Omental fat pad (tissue), 4 donors: ENCODE measurements at places on chromosomes 3 and 15. TPM values are rescaled to one million over a fixed set of nuclear protein-coding genes. Genes with fewer than 3 reads are reported as not detected.

EXD1 gene
- not detected for total RNA-seq

RETNLB gene
- not detected for total RNA-seq

C3orf85 gene
- total RNA-seq = not detected

CP gene
- total RNA-seq = 0.95 TPM

SMAD6 gene
- 44.9 TPM for total RNA-seq

ZDHHC23 gene
- 4.8 TPM for total RNA-seq

TIMMDC1 gene
- 40.7 TPM for total RNA-seq

SERINC4 gene
- total RNA-seq = not detected

MYO1E gene
- total RNA-seq = 38.0 TPM

SKOR1 gene
- 1.1 TPM for total RNA-seq

VGLL4 gene
- 54.7 TPM for total RNA-seq

DAZL gene
- total RNA-seq = not detected

HYKK gene
- 3.8 TPM for total RNA-seq

ADAMTS17 gene
- 1.6 TPM for total RNA-seq

CCR3 gene
- total RNA-seq = not detected

ANKRD63 gene
- total RNA-seq = not detected

TUSC7 gene
- not detected for total RNA-seq

DNA sequence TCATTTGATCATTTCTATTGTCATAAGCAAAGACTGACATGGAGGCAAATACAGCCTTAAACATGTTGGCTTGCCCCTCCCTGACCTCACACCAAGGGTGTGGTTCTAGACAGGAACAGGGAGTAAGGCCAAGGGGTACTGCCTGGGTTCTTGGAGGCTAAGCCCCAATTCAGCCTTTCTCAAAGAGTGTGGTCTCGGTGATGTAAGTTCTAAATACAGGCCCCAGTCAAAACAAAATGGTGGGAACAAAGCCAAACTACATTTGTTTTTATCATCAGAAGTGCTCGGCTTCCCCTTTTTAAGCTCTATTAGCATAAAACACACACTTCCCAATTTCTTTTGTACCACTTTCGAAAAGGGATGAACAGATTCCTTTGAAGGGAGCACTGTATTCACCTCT, 129.5 kb downstream of the ATP8B4 start:
- DNase-seq = no peak

- no peak for DNase-seq
Observed at GRCh38 chr3:188231456-188231855, 77.5 kb downstream of the LPP start.

DNA sequence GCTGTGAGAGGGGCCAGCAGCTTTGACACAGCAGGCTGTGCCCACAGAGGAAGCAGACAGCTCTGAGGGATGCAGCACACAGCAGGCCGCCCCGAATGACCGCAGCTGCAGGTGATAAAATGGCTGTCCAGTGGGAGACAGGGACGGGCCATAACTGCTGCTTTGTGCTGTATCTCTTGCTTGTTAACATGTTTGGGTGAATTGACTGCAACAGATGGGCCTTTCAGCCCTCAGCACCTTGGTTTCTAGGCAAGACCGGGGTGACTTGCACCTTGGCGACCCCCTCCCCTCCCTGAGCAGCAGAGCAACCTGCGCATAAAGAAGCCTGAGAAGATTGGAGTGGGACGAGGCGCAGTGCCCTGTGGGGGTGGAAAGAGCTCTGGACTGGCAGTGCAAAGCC, 36.6 kb upstream of the CLK3 start:
- DNase-seq = no peak

DNA sequence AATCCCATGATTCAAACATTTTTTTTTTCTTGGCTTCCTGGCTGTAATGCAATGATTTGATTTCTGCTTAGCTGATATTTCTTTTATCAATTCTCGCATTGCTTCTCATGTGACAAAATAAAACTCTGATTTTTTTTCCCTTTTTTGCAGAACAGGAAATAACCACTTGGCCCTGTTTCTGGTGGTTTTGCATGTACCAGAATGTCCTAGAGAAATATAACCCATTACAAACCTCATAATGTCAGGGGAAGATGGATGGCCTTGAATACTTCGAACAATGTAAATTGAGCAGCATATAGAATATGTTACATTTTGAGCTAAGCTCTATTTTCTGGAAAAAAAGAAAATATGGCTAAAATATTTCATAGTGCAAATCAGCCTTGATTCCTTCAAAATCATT, 275.6 kb downstream of the RAP2B start:
- DNase-seq = no peak

DNA sequence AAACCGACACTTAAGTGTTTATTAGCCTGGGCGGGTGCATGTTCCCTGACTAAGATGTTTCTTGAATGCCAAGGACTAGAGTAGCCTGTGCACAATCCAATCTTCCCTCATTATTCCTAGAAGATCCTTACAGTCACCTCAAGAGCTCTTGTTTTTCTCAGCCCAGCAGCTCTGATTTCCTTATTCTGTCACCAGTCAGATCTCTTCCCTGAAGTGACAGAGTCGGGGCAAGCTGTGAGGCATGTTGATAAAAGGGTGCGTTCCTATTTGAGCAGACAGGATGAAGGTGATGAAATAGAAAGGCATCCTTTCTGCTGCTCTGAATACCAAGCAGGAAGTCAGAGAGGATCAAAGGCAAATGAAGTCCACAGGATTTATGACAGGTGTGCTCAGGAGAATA, 125.6 kb upstream of the MCTP2 start:
- DNase-seq = no peak

DNA sequence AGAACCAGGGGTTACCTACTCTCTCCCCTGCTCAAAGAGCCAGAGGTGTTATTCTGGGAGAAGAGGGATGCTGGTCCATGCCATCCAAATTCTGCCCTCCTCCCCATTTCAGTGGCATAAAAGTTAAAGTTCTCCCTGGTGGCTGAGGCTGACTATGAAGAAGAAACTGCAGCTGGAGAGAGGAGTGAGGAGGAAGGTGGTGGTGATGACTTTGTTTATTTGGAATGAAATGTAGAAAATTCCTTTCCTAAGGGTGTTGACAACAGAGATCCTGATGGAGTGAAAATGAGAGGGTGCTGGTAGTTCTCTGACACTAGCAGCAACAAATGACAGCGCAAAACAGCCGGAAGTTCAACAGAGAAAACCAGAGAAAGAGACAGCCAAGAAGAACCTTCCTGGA, 100.4 kb downstream of the PCCB start:
- no peak for DNase-seq

DNA sequence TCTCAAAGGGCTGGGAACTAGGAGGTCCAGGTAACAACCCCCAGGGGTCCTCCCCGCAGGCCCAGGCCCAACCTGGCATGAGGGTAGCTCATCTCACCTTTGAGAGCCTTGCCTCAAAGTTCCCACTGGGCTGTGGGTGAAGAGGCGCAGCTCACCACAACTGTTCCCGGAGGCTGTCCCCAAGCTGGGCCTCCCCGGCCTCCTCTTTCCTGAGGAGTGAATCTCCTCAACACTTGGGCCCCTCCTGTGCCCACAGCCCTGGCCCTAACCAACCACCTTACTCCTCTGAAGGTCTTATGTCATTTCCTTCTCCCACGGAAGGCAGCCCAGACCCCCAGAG, 27.5 kb upstream of the CORO2B start:
- no peak for DNase-seq

DNA sequence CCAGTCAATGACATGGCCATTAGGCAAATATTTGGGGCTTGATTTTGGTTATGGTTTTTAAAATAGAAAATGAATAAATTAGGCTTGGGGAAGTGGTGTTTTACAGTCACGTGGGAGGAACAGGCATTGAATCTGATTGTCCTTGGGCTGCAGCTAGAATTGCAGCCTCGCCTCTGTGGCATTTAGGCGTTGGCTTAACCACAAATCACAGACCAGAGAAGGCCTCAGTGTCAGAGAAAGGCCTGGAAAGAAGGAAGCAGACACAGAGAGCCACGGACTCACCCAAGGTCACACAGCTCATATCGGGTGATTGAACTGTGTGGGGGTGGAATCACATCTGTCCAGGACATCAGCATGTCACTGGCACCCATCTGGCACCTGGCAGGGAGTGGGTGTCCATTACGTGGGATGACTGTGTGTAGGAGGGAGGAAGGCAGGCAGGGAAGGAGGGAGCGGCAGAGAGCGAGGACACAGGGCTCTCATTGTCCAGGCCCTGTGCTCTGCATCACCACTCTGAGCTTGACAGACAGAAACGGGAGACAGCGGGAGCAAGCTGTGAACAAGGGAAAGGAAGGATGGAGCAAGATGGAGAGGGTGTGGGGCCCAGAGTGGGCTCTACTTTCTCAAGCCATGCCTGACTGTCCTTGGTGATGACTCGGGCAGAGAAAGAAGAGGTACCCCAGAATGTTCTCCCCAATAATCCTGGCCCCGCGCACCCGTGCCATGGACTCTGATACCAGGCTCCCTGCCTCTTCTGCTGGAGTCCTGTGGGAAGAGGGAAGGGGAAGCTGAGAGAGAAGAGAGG, 186.4 kb downstream of the FAM43A start:
- DNase-seq = no peak

GRCh38 chr3:47005212-47006144, 26.0 kb downstream of the NBEAL2 start:
- no peak for DNase-seq

GRCh38 chr3:87766721-87767120, 292.1 kb downstream of the CGGBP1 start:
- DNase-seq = no peak

DNA sequence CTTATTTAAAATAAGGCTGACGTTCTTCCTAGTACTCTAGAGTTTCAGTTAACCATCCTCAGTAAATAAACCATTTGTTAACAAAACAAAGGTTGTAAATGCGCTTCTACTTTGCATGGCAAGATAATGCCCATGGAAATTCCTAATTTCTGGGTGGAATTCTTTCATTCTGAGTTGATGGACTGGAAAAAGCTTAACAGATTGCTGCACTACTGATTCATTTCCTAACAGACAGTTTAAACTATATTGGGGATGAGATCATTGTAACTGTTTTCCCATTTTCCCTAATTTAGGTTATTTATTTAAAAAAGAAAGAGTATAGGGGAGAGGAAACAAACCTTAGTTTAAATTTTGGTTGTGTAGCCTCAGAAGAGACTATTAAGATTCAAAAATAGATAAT, 342.2 kb downstream of the NLGN1 start:
- DNase-seq = no peak

- DNase-seq = no peak
Observed at GRCh38 chr3:30075514-30075913, 530.9 kb upstream of the TGFBR2 start.

DNA sequence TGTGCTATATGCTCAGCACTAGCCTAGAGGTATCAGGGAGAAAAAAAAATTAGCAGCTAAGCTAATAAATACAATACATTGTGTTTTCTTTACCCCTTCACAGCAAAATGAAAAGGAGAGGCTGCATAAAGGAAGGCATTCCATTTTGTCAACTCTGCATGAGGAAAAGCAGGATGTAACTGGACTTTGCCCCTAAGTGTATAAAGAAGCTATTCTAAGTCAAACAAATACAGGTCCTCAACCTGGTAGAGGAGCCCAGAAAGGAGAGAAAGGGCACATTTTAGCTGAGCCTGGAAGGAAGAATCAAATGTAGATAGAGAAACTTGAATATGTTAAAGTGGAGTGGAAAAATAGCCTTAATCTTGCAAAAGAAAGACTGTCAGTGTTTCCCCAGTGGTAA, 89.0 kb upstream of the SPRED1 start:
- DNase-seq = no peak

DNA sequence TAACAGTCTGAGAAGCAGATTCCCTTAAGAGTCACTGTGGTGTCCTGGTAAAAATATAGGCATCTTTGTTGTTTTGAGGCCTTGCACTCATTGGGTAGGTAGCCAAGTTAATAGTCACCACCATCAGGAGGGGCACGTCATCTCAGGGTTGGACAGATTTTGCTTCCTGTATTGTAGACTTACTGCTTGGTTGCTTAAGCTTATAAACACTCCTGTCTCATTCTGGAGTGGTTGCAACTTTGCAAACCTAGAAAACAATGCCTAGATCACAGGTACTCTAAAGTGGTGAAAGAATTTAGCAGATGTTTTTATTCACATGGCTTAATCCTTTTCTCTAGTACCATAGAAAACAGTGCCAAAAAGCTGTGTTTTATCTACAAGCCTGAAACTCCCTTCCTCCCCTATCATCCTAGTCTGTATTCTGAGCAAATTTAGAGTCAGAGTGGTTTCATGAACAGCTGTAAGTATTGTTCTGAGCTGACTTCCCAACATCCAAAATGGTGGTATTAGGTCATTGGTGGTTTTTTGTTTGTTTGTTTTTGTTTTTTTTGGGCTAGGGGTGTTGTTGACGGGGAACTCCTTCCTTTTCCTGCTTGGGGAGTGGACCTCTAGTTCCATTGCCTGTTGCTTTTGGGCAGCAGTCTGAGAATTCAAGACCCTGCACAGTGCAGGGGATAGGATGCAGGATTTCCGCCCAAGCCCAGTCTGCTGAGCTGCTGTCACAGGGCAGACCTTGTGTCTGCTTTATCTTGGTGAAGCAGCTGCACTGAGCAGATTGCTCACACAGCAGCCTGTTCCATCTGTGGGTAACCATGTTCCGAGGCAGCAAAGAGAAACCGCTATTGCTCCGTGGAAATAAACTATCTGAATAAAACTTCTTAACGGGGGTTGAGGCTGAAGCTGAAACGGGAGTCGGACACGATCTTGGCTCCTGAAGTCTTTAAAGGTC, 202.0 kb downstream of the AKAP13 start:
- no peak for DNase-seq

DNA sequence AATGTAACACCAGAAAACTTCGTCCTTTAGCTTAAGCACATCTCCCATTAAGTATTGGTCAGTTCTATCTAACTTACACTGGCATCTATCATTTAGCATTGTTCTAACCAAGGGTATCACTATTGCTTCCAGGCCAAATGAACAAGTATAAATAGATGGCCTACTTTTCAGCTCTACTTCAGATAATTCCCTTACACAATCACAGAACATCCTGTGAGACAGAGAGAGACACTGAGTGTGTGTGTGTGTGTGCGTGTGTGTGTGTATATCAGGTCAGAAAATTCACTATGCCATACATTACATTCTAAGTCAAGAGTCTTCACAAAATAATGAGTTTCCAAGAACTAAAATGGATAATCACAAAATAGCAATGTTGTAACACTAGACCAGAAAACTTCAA, 39.1 kb downstream of the SCAPER start:
- DNase-seq = no peak

GRCh38 chr3:154662851-154663250, 232.9 kb upstream of the GPR149 start:
- DNase-seq = no peak

- no peak for DNase-seq
Observed at GRCh38 chr15:89105147-89105546, 16.9 kb downstream of the ABHD2 start.

GRCh38 chr3:38960042-38960622, 91.6 kb downstream of the SCN11A start:
- no peak for DNase-seq

GRCh38 chr3:58345457-58345856, 12.8 kb downstream of the PXK start:
- no peak for DNase-seq

GRCh38 chr3:177673112-177673914, 476.0 kb upstream of the TBL1XR1 start:
- no peak for DNase-seq

GRCh38 chr3:44120721-44121582, 120.7 kb upstream of the TOPAZ1 start:
- DNase-seq = no peak

GRCh38 chr3:65758876-65759598, 279.7 kb downstream of the MAGI1 start:
- no peak for DNase-seq
